CD4-positive, alpha-beta T cell (primary cell): ENCODE measurements at places on chromosomes 7 and 10. TPM values are rescaled to one million over a fixed set of nuclear protein-coding genes. Genes with fewer than 3 reads are reported as not detected.

DNA sequence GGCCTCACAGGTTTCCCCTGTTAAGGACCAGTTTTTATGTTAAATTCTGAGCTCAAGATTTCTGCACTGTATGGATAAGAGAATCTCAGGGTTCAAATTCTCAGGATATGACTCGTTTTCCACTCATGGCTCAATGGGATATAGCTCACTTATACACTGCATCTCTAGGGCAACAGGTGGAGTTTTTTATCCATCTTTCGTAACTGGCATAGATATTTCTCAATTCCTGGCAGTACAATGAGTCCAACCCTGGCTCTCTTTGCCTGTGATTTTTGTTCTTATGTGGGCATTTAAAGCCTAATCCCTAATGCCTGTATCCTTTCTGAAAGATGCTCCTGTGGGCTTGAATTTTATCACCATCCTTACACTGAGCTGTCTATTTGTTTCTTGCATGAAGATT is 7.6 kb downstream of the CCDC172 start:
- H3K4me3 ChIP-seq, result no peak overlapping the region
- no peak for DNase-seq
- H3K4me1 ChIP-seq, result no peaks in the 10 kb centered on the region
- no peaks in the 10 kb centered on the region for H3K36me3 ChIP-seq
- H3K27ac ChIP-seq, result no peak overlapping the region
- H3K27me3 ChIP-seq, result no peaks in the 10 kb centered on the region

DNA sequence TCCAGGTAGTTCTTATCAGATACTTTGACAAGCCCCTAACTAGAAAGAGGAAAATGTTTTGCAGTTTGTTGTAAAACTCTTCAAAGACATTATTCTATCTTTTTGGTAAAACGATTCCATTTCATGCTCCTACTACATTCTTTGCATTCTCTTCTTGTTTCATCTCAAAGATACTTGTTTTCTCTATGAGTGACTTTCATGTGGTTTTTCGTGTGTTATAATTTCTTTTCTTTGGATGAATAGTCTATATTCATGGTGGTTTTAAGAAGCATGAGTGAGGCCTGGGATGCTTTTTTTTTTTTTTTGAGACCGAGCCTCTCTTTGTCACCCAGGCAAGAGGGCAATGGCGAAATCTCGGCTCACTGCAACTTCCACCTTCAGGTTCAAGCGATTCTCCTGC is 292.5 kb upstream of the LYZL1 start:
- H3K4me1 ChIP-seq, result no peaks in the 10 kb centered on the region
- H3K36me3 ChIP-seq, result no peaks in the 10 kb centered on the region
- DNase-seq, result no peak
- H3K27ac ChIP-seq, result no peak overlapping the region
- H3K4me3 ChIP-seq, result no peak overlapping the region
- no peaks in the 10 kb centered on the region for H3K27me3 ChIP-seq

- no peak overlapping the region for H3K4me3 ChIP-seq
- no peak for DNase-seq
- no peaks in the 10 kb centered on the region for H3K27me3 ChIP-seq
- no peaks in the 10 kb centered on the region for H3K36me3 ChIP-seq
- no peaks in the 10 kb centered on the region for H3K4me1 ChIP-seq
- no peak overlapping the region for H3K27ac ChIP-seq
Observed at GRCh38 chr7:137407078-137407477, 63.5 kb upstream of the PTN start.

GRCh38 chr7:32881074-32881982 is 10.2 kb downstream of the KBTBD2 start:
- no peak for DNase-seq
- no peak overlapping the region for H3K27ac ChIP-seq
- H3K4me1 ChIP-seq, result peaks cover 22% of the 10 kb centered on the region

DNA sequence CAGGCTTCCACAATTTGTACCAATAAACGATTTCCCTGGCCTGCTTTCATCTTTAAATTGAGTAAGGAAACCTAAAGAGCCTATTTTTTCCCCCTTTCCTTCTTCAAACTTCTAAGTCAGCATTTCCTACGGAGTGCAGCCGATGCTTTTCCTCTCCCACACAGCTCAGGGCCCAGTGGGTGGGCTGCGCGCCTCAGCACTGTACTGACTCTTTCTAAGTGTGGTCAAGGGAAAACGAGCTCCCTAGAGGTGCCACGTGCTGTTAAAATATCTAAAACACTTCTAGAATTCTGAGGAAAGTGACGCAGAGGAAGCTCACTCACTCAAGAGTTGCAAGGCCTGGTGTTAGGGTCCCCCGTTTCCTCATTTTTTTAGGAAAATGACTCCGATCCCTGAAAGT is 29.0 kb downstream of the STEAP1B start:
- no peak overlapping the region for H3K4me3 ChIP-seq
- no peaks in the 10 kb centered on the region for H3K27me3 ChIP-seq
- H3K27ac ChIP-seq, result no peak overlapping the region
- no peaks in the 10 kb centered on the region for H3K36me3 ChIP-seq
- H3K4me1 ChIP-seq, result no peaks in the 10 kb centered on the region

GRCh38 chr7:105438847-105439173 is 50.1 kb upstream of the SRPK2 start:
- DNase-seq, result no peak
- H3K27me3 ChIP-seq, result no peaks in the 10 kb centered on the region
- H3K27ac ChIP-seq, result no peak overlapping the region

CPEB3 gene
- total RNA-seq, result 1.2 TPM
